ENCODE measurements at places on chromosomes 11 and 22. TPM values are rescaled to one million over a fixed set of nuclear protein-coding genes. Genes with fewer than 3 reads are reported as not detected.

Gene TMEM121B
- total RNA-seq = 10.0 TPM

Gene SGSM1
- total RNA-seq = 11.4 TPM

Gene XKR3
- total RNA-seq = not detected

Gene SCGB1A1
- total RNA-seq = not detected

Gene CARD16
- total RNA-seq = not detected

Gene GTSE1
- total RNA-seq = 1.1 TPM

Gene CCDC116
- 0.16 TPM for total RNA-seq

Gene CD3D
- not detected for total RNA-seq

Gene HPX
- 2.3 TPM for total RNA-seq

Gene PSMA1
- total RNA-seq = 153 TPM

Gene ARFGAP3
- total RNA-seq = 72.1 TPM

Gene DKK3
- 185 TPM for total RNA-seq

Gene OR2D2
- 0.31 TPM for total RNA-seq

Gene HSPB2
- total RNA-seq = 0.31 TPM

Gene MGAT3
- 24.8 TPM for total RNA-seq

Gene ZNF280B
- 3.7 TPM for total RNA-seq

Gene GPR83
- total RNA-seq = 1.6 TPM

Gene SLC5A4
- not detected for total RNA-seq

Gene MOV10L1
- 0.78 TPM for total RNA-seq

Gene FGF3
- not detected for total RNA-seq

Gene HBD
- not detected for total RNA-seq

Gene P2RY2
- not detected for total RNA-seq

Gene METTL15
- 25.6 TPM for total RNA-seq

Gene TMEM135
- 43.2 TPM for total RNA-seq

Gene TYR
- not detected for total RNA-seq

Gene OSM
- 0.31 TPM for total RNA-seq

Gene GUCY1A2
- total RNA-seq = 183 TPM

Gene PDE3B
- total RNA-seq = 31.4 TPM

Gene FZD4
- 16.1 TPM for total RNA-seq

Gene ISX
- total RNA-seq = not detected

Gene CHRNA10
- not detected for total RNA-seq

Gene PIH1D2
- 2.0 TPM for total RNA-seq

Gene TUBA8
- 0.94 TPM for total RNA-seq

Gene TMPRSS5
- total RNA-seq = 3.0 TPM

Gene CD6
- total RNA-seq = 0.16 TPM

Gene MMP12
- not detected for total RNA-seq

Gene BACE1
- 24.6 TPM for total RNA-seq

Gene ROBO3
- total RNA-seq = 4.2 TPM

Gene OLFML1
- total RNA-seq = 1.1 TPM

Gene TBX10
- not detected for total RNA-seq

Gene ACAD8
- 28.7 TPM for total RNA-seq

Gene ARHGEF17
- 19.2 TPM for total RNA-seq

Gene F2
- total RNA-seq = 0.16 TPM

Data from occipital lobe (tissue), 3 donors.